Left colon (tissue), 2 donors: ENCODE measurements at places on chromosomes 16 and 17.

DNA sequence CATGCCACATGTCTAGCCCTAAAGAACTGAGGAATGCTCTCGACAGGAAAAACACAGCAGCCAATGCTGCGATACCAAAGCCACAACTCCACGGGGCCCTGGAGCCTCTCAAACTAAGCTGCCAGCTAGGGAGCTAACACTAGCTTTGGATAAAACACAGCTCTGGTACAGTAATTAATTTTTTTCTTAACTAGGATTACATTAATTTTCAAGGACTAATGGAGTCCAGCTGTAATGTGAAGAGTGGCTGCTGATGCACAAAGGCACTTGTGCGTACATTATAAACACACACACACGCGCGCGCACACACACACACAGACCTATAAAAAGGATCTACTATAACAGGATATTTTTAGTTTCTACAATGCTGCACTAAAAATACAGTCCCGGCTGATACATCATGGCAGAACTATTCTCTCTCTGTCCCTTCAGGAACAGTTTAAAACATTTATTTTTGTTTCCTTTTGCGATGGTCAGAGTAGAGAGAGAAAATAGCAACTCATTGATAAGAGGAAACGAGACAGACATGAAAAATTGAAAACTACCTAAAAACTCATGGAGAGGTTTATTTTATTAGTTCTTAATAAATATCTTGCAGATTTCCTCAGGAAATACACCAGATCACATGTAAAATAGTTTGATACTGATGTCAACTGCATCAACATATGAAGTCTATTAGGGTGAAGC lies 88.5 kb downstream of the SMG6 start:
- DNase-seq: peak; percentile 53

- no peak for DNase-seq
These were observed 12.4 kb upstream of the SLC25A19 start for GRCh38 chr17:75301502-75302206.

GRCh38 chr16:54926166-54926838 lies 4.4 kb upstream of the IRX5 start:
- DNase-seq: no peak

GRCh38 chr17:14302431-14303099 lies 1.7 kb downstream of the HS3ST3B1 start:
- DNase-seq: peak; percentile 88

DNA sequence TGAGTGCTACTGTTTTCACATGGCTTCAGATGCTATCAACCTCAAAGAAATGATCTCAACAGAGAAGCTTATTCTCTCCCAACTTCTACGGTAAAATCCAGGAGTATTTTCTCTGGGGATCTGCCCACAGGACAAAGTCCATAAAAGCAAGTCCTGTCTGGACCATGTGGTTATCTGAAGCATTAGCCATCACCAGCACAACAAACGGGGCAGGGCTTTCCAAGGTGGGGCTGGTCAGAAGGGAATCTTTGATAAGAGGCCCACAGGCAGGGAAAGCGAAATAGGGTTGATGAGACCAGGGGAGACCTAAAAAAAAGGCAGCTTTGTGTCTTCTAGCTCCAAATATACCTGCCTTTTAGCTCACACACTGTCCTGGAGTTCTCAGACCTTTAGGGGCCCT lies 38.7 kb upstream of the CACNG3 start:
- DNase-seq: no peak

DNA sequence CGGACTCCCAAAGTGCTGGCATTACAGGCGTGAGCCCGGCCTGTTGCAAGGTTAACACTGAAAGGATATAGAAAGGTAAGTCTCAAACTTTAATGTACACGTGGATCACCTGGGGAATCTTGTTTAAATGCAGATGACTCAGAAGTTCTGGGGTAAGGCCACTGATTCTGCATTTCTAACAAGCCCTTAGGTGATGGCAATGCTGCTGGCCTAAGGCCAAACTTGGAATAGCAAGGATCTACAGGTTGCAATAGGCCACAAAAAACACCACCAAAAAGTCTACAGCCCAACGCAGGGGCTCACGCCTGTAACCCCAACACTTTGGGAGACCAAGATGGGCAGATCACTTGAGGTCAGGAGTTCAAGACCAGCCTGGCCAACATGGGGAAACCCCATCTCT lies 4.2 kb downstream of the CMTM4 start:
- no peak for DNase-seq

- no peak for DNase-seq
These were observed 47.6 kb downstream of the ABAT start for GRCh38 chr16:8722025-8722348.

DNA sequence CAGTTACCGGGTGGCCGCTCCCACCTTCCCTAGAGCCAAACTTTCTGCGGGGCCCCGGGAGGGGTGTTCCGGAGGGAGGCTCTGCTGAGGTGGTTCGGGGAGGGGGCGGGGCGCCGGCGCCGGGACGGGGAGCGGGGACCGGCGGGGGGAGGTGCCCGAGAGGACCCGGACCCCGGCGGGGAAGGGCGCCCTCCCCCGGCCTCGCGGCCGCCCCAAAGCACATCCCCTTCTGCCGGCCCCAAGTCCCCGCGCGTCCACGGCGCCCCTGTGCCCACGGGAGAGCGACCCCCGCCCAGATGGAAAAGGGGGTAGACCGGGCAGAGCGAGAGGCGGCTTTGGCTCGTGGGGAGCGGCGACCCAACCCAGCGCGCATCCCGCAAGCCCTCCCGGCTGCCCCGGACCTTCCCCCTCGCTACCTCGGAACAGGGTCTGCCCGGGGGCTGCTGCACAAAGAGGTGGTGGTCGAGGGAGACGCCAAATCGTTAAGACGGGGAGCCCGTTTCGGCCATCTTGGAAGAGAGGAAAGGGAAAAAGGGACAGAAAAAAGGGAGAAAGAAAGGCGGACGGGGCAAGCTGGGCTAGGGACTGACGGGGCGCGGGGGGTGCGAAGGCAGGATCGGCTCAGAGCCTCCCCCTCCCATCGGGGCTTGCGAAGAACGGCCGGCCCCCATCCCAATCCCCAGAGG lies 530 bp downstream of the PCGF2 start:
- DNase-seq: peak; percentile 60

- DNase-seq: no peak
These were observed 13.9 kb downstream of the CDH3 start for GRCh38 chr16:68658974-68659360.
